Liver (tissue), 10 donors: ENCODE measurements at places on chromosomes 2 and 18.
A peak's percentile ranks its signal among the peaks of the same experiment; 100 is the strongest.

- peaks cover 7% of the 10 kb centered on the region for H3K4me1 ChIP-seq
- no peaks in the 10 kb centered on the region for H3K27me3 ChIP-seq
- peak overlapping the region; percentile 83 for H3K27ac ChIP-seq
- no peak for DNase-seq
Measured at GRCh38 chr2:187529977-187530721, 24.1 kb downstream of the TFPI start.

DNA sequence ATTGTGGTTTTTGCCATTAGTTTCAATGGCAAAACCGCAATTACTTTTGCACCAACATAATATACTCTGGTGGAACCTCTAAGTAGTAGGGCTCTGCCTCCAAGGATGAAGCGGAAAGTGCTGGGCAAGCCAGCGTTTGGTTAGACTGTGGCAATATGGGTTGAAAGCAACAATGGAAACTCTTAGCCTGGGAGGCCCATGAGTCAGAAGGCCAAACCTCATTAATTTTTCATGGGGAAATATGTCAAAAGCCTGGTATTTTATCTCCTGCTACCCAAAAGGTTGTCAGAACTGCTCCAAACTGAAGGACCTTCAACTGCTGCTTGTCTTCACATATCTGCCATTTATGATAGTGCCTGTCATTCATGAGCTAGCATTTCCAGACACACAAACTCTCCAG lies 179.1 kb upstream of the CYP26B1 start:
- H3K27me3 ChIP-seq: no peaks in the 10 kb centered on the region
- no peaks in the 10 kb centered on the region for H3K4me1 ChIP-seq
- no peaks in the 10 kb centered on the region for H3K36me3 ChIP-seq

DNA sequence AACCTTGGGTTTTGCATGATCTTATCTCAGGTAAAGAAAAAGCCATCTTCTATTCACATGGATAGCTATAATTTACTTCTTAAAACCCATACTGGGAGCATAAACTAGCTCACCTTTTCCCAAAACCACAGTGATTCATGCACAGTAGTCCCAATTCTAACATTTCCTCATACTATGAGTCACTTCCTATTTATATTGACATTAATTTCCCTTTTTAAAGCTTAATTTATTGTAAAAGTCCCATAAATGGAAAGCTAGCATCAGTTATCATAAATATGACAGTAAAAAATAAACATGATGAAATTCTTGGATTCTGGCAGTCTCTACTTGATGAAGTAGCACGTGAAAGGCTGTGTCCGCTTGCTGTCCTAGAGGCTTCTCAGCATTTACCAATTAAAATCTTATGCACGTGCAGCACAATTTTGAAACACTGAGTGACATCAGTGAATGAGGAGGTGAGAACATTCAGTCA lies 180.1 kb downstream of the CDH2 start:
- no peak overlapping the region for H3K27ac ChIP-seq
- no peak overlapping the region for H3K4me3 ChIP-seq
- H3K4me1 ChIP-seq: no peaks in the 10 kb centered on the region
- peaks cover 25% of the 10 kb centered on the region for H3K36me3 ChIP-seq

GRCh38 chr18:56374007-56374655 lies 264.3 kb downstream of the TXNL1 start:
- no peaks in the 10 kb centered on the region for H3K4me1 ChIP-seq
- peaks cover 3% of the 10 kb centered on the region for H3K27me3 ChIP-seq
- no peak overlapping the region for H3K27ac ChIP-seq
- no peak overlapping the region for H3K4me3 ChIP-seq
- no peaks in the 10 kb centered on the region for H3K36me3 ChIP-seq
- no peak for DNase-seq

- H3K36me3 ChIP-seq: no peaks in the 10 kb centered on the region
- H3K27ac ChIP-seq: no peak overlapping the region
- H3K27me3 ChIP-seq: no peaks in the 10 kb centered on the region
- peak overlapping the region; percentile 57 for H3K4me3 ChIP-seq
- peaks cover 23% of the 10 kb centered on the region for H3K4me1 ChIP-seq
- no peak for DNase-seq
Measured at GRCh38 chr2:84879584-84880394, 1.1 kb downstream of the TRABD2A start.

- no peaks in the 10 kb centered on the region for H3K36me3 ChIP-seq
- no peak for DNase-seq
- H3K4me3 ChIP-seq: no peak overlapping the region
- no peak overlapping the region for H3K27ac ChIP-seq
Measured at GRCh38 chr2:16073921-16074425, 133.6 kb downstream of the MYCN start.

DNA sequence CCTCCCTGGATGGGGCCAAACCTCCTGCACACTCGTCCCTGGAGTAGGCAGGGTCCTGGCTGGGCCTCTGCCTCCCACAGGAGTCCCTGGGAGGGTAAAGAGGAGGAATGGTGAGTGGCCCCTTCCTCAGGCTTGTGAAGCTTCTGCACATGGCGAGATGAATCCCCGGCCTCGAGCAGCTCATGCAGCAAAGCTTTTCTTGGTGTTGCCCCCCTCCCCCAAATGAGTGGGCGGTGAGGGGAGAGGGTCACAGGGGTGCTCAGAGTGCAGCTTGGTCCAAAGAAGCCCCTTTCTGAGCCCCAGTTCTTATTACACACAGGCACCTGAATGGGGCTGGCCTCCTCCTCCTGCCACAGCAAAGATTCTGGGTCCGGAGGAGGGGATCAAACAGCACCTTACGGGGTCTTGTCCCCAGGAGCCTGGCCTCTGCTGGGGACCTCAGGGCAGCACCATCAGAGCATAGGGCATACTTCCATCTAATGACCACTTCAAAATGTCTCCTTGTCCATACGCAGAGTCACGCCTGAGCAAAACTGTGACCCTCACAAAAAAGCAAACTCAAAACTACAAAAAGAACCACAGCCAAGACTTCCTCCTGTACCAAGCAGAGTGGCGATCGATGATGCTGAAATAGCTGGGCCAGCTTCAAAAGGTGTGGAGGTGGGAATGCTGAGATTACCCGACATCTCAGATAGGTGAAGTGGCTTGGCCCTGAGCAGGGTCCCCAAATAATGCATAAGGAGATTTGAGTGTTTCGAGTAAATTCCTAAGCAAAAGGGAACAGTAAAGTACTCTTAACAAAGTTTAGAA lies 148.4 kb upstream of the TWIST2 start:
- H3K27ac ChIP-seq: no peak overlapping the region
- no peak overlapping the region for H3K4me3 ChIP-seq
- DNase-seq: no peak
- no peaks in the 10 kb centered on the region for H3K36me3 ChIP-seq
- H3K27me3 ChIP-seq: no peaks in the 10 kb centered on the region
- peaks cover 25% of the 10 kb centered on the region for H3K4me1 ChIP-seq

DNA sequence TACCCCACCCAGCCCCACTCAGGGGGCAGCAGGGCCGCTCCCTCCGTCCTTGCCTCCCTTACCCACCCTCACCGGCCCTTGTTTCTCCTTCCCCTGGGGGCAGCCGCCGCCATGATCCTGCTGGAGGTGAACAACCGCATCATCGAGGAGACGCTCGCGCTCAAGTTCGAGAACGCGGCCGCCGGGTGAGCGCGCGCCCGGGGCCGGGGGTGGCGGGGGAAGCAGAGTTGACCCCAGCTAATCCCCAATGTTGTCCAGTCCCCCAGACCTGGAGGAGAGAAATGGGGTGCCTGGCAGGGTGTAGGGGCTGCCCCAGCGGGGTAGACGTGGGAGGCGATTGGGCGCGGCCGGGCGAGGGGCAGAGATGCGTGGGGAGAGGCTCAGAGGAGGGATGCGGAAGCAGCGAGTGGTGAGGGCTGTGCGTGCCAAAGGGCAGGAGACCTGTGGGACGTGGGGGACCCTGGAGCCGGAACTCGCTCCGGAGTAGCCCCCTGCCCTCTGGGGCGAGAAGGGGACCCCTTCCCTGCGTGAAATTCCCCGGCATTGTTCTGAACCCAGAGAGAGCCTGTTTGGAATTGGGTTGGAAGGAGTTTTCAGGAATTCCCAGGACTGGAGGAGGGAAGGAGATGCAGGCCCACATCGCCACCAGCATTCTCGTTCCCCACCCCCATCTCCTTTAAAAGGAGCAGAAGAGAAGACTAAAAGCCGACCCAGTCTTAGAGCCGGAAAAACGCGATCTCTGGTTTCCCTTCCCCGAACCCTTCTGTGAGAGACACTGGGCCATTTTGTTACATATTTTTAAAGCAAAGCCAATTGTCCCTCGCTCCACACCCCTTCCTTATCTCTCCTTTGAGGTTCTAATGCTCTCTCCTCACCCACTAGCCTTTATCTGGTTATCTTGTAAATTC lies 625 bp downstream of the ARPC2 start:
- H3K27me3 ChIP-seq: no peaks in the 10 kb centered on the region
- H3K27ac ChIP-seq: peak overlapping the region; percentile 36
- H3K36me3 ChIP-seq: no peaks in the 10 kb centered on the region
- H3K4me1 ChIP-seq: peaks cover 10% of the 10 kb centered on the region
- H3K4me3 ChIP-seq: peak overlapping the region; percentile 96

- no peak overlapping the region for H3K4me3 ChIP-seq
- DNase-seq: no peak
- no peaks in the 10 kb centered on the region for H3K4me1 ChIP-seq
- H3K27me3 ChIP-seq: no peaks in the 10 kb centered on the region
- H3K36me3 ChIP-seq: no peaks in the 10 kb centered on the region
- no peak overlapping the region for H3K27ac ChIP-seq
Measured at GRCh38 chr2:190809139-190809764, 71.4 kb upstream of the GLS start.

DNA sequence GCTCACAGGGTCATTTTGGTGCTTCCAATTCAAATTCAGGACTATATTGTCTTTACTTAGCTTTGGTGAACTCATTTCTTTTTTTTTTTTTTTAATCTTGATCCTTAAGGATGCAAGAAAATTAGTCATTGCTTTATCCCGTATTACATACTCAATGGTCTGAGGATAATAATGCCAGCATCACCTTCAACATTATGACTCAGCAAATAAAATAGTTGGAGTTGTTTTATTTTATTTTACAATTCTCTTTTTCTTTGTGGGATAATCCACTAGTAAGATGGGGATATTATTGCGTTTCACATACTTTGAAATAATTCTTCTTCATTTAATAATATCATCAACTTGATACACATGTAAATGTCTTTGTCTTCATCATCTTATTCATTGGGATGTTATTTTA lies 954.9 kb upstream of the GYPC start:
- H3K27ac ChIP-seq: no peak overlapping the region
- no peak for DNase-seq
- no peak overlapping the region for H3K4me3 ChIP-seq
- no peaks in the 10 kb centered on the region for H3K27me3 ChIP-seq

DNA sequence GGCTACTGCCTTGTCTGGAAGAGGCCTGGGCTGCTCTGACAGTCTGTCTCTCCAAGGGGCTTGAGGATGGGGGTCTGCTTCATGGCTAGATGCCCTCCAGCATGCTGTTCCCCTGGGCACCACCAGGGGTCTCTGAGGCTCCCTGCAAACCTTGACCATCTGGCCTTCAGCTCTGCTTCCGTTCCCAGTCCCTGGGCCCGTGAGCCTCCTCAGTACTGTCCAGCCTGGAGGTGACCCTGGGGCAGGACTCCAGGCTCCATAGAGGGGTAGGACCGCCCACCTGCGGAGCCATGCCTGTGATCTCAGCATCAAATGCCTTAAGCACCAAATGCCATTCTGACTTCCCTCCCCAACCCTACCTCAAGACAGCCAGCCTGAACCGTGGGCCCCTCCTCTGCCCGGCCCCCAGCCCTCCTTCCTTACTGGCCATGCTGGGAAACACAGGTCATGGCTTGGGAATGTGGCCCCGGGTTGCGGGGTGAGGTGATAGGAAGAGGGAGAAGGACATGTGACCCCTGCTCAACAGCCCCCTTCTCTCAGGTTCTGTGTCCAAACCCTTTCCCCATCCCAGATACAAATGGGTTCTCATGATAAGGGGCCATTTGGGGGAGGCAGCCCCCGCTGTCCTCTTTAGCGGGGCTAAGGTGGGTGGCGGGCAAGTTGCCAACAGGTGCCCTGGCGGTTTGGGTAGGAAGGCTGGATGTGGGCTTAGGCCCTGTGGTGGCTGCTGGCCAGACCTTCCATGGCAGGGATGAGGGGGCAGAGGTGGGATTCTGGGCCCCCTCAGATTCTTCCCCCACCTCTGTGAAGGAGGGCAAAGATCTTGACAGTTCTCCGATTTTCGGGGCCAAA lies 25.0 kb downstream of the SPEG start:
- peak; percentile 73 for DNase-seq
- H3K27ac ChIP-seq: no peak overlapping the region
- no peak overlapping the region for H3K4me3 ChIP-seq
- H3K4me1 ChIP-seq: no peaks in the 10 kb centered on the region

- no peaks in the 10 kb centered on the region for H3K27me3 ChIP-seq
- no peaks in the 10 kb centered on the region for H3K4me1 ChIP-seq
- H3K27ac ChIP-seq: no peak overlapping the region
- H3K4me3 ChIP-seq: no peak overlapping the region
- DNase-seq: no peak
- H3K36me3 ChIP-seq: no peaks in the 10 kb centered on the region
Measured at GRCh38 chr2:189217051-189217450, 37.5 kb upstream of the COL5A2 start.

- DNase-seq: no peak
- no peak overlapping the region for H3K27ac ChIP-seq
- H3K36me3 ChIP-seq: no peaks in the 10 kb centered on the region
- no peak overlapping the region for H3K4me3 ChIP-seq
- no peaks in the 10 kb centered on the region for H3K4me1 ChIP-seq
- H3K27me3 ChIP-seq: no peaks in the 10 kb centered on the region
Measured at GRCh38 chr2:46150445-46150955, 146.7 kb upstream of the EPAS1 start.

DNA sequence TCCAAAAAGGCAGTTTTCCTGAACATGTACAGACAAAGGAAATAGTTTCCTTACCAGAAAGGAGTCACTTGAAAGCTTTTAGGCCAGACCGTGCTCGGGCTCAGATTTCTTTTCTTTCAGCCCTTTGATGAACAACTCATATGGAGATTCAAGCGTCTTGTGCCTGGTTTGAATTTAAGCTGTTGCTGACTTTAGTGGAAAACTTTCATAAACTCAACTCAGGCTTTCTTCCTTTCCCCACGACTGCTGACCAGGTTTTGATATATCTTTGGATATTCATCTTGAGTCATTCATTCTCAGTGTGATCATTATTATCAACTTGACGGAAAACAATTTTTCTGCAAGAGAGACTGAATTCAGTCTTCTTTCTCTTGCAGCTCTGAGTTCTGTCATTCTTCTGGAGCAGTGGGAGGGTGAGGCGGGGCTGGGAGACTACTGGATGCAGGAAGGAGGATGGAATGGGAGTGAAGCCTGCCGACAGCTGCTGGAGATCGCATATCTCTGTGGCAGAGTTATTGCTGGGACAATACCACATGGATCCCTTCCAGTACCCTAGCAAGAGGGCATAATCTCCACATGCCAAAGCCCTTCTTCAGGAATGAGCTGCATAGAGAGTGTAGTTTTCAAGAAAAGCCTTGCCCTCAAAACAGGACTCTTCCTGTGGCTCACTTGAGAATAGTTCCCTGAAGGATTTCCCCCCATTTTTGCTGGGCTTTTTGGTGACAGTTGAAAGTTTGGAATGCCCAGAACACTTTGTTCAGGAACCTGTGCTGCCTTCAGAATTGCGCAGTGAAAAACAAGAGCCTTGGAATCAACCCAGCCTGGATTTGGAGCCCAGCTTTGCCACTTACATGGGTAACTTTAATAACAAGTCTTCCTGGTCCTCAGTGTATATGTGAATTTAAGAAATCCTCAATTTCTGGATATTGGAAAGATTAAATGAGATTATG lies 364.4 kb downstream of the ZNF521 start:
- no peak overlapping the region for H3K4me3 ChIP-seq
- no peaks in the 10 kb centered on the region for H3K36me3 ChIP-seq
- H3K4me1 ChIP-seq: no peaks in the 10 kb centered on the region
- no peak overlapping the region for H3K27ac ChIP-seq
- no peak for DNase-seq
- no peaks in the 10 kb centered on the region for H3K27me3 ChIP-seq

GRCh38 chr2:241066893-241067341 lies 35.2 kb downstream of the MTERF4 start:
- H3K27ac ChIP-seq: no peak overlapping the region
- no peak for DNase-seq
- H3K4me1 ChIP-seq: no peaks in the 10 kb centered on the region
- no peak overlapping the region for H3K4me3 ChIP-seq
- peaks cover under 1% of the 10 kb centered on the region for H3K36me3 ChIP-seq
- no peaks in the 10 kb centered on the region for H3K27me3 ChIP-seq
